ENCODE measurements at places on chromosomes 6 and 20. TPM values are rescaled to one million over a fixed set of nuclear protein-coding genes. Genes with fewer than 3 reads are reported as not detected.

GRCh38 chr20:10347086-10347880 lies 86.7 kb downstream of the MKKS start:
- no peaks in the 10 kb centered on the region for H3K4me1 ChIP-seq
- DNase-seq, result no peak

GRCh38 chr6:144155529-144155928 lies 5.2 kb downstream of the STX11 start:
- no peak for DNase-seq
- no peaks in the 10 kb centered on the region for H3K27me3 ChIP-seq
- no peaks in the 10 kb centered on the region for H3K36me3 ChIP-seq
- H3K4me1 ChIP-seq, result 0 out of 2 replicates have a peak, but pooled peaks cover 2% of the 10 kb centered on the region

DNA sequence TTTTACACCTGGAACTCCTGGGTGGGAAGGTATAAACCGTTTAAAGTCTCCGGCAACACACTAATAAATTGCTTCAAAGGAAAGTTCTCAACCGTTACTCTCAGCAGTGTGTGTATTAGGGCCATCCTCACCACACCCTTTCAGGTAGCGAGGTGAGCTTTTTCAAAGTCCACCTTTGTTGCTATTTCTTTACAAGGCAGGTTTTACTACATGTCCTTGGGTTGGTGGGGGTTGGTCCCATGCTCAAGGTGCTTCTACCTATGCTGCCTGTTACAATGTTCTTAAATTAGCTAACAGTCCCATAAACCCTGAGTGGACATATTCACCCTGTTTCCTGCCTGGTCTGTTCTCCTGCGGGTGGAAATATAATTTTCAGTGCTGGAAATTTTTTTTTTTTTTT lies 13.2 kb upstream of the OSER1 start:
- no peak for DNase-seq
- H3K4me1 ChIP-seq, result peaks cover 7% of the 10 kb centered on the region

GRCh38 chr6:127564761-127565160 lies 12.2 kb upstream of the C6orf58 start:
- no peak overlapping the region for H3K4me3 ChIP-seq
- no peaks in the 10 kb centered on the region for H3K36me3 ChIP-seq
- DNase-seq, result no peak
- H3K27ac ChIP-seq, result no peak overlapping the region
- H3K27me3 ChIP-seq, result no peaks in the 10 kb centered on the region
- H3K4me1 ChIP-seq, result peaks cover 7% of the 10 kb centered on the region

DNA sequence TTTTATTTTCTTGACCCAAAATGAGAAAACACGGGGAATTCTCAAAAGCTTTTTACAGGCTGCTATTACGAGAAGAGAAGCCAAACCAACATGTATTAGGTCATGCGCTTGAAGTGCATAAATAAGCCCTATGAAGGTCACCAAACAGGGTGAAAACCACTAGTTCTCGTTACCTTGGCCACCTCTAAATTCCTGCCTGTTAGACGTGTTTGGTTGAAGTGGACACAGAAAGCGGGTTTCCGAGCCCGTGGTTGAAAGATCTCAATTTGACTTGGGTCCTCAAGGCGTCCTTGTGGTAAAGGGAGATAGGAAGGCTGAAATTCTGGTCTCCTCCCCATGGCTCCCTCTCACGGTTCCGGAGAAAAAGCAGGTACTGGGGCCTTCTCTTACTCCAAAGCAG lies 6.2 kb downstream of the EYA2 start:
- H3K36me3 ChIP-seq, result no peaks in the 10 kb centered on the region
- H3K4me1 ChIP-seq, result 0 out of 2 replicates have a peak, but pooled peaks cover 4% of the 10 kb centered on the region
- H3K27ac ChIP-seq, result no peak overlapping the region
- no peak for DNase-seq

DNA sequence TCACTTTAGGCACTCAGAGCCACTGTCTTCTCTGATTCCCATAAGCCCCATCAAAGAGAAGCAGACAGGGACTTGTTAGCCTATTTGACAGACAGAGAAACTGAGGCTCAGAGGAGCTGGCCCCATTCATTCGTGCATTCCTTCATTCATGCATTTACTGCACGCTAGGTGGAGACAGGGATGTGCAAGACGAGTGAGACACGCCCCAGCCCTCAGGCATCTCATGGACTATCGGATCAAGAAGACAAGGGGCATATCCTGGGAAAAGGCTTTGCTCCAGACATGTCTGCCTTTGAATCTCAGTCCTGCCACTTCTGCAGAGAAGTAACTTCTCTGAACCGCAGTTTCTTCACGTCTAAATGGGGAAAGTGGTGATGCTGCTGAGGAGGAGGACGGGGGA lies 54.1 kb downstream of the BPIFB1 start:
- no peak overlapping the region for H3K4me3 ChIP-seq
- no peaks in the 10 kb centered on the region for H3K36me3 ChIP-seq
- H3K27ac ChIP-seq, result no peak overlapping the region
- H3K4me1 ChIP-seq, result no peaks in the 10 kb centered on the region
- no peaks in the 10 kb centered on the region for H3K27me3 ChIP-seq

- no peaks in the 10 kb centered on the region for H3K36me3 ChIP-seq
- no peak overlapping the region for H3K4me3 ChIP-seq
- DNase-seq, result no peak
- H3K27me3 ChIP-seq, result no peaks in the 10 kb centered on the region
- H3K4me1 ChIP-seq, result peaks cover 7% of the 10 kb centered on the region
Measured at GRCh38 chr6:52545406-52546119, 31.3 kb downstream of the TRAM2 start.

DNA sequence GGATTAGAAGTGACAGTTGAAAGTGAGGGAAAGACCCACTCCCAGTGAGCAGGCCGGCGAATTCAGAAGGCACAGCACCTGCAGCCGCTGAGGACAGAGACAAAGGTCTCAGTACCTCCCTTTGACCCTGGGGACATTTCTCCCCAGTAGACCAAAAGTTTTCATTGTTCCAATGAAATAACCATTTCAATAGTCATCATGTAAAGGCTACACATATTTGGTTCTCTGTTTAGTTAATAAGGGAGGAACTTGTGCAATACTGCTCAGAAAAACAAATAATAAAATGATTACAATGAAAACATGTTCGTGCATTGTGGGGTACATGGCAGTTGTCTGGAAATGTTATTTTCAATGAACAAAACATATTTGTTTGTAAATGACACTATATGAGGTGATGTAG lies 52.5 kb downstream of the EDN1 start:
- H3K27me3 ChIP-seq, result no peaks in the 10 kb centered on the region
- H3K36me3 ChIP-seq, result no peaks in the 10 kb centered on the region
- DNase-seq, result no peak
- no peak overlapping the region for H3K27ac ChIP-seq

- H3K27ac ChIP-seq, result no peak overlapping the region
- no peaks in the 10 kb centered on the region for H3K27me3 ChIP-seq
- H3K4me1 ChIP-seq, result peaks cover 11% of the 10 kb centered on the region
- H3K36me3 ChIP-seq, result no peaks in the 10 kb centered on the region
- H3K4me3 ChIP-seq, result no peak overlapping the region
- DNase-seq, result no peak
Measured at GRCh38 chr20:3072530-3073250, 1.3 kb downstream of the OXT start.

DNA sequence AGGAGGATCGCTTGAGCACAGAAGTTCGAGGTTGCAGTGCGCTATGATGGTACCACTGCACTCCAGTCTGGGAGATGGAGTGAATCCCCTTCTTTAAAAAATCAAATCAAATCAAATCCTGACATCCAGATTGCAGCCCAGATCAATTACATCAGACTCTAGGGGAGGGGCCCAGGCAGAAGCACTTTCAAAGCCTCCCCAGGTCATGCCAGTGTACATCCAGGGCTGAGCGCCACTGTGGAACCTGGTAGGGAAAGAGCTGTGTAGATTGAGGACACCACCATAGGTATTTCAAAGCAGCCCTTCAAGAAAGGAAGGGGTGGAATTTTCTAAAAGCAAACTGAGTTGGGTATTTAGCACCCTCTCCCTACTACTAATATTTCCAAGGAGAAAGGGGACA lies 89.5 kb downstream of the PRND start:
- no peak for DNase-seq
- H3K4me3 ChIP-seq, result no peak overlapping the region
- no peaks in the 10 kb centered on the region for H3K27me3 ChIP-seq
- no peaks in the 10 kb centered on the region for H3K4me1 ChIP-seq
- H3K36me3 ChIP-seq, result no peaks in the 10 kb centered on the region

UBE2V1 gene
- 114 TPM for total RNA-seq

SPATS1 gene
- not detected for total RNA-seq

SMPD2 gene
- 14.7 TPM for total RNA-seq

Measured in HCT116 (cell line).